ENCODE measurements at places on chromosomes 3 and 15.

DNA sequence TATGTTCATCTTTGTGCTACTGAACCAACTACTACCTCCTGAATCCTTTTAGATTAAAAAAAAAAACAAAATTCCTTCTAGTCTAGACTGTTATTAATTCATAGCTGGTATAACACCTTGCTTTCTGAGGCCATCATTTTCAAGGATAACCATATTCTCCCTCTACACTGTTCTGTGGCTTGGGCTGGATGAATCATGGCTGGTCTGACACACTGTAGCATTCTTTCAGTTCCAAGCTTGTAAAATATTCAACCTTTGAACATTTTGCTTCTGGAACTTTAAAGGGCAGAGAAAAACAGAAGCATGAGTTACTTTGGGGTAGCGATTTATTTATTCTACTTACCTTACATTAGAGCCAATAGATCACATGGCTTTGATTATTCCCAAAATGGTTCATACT lies 7.6 kb downstream of the HSPBAP1 start:
- DNase-seq: peak; percentile 71

DNA sequence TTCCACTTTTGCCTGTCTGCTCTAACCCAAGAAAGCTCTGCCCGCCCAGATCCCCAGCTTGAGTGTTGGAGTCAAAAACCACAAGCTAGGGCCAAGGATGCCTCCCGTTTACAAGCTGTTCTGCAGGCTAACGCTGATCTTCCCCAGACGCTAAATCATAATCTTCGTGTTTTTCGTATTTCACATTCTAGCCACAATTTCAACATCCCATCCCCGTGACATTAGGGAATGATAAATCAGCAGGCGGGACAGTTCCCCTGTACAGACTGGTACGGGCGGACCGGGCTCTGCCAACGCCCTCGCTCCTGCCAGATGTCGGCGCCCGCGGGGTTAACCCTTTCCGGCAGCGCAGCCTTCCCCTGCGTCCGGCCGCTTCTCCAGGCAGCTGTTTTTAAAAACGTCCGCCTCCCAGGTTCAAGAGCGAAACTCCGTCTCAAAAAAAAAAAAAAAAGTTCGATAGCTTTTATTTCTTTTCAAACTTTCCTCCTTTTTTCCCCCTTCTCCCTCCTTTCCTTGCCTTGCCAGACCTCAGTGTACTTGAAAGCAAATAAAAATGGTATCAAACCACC lies 81.0 kb upstream of the BNC1 start:
- peak; percentile 41 for DNase-seq

GRCh38 chr3:118577055-118577777 lies 457.4 kb downstream of the IGSF11 start:
- DNase-seq: no peak

DNA sequence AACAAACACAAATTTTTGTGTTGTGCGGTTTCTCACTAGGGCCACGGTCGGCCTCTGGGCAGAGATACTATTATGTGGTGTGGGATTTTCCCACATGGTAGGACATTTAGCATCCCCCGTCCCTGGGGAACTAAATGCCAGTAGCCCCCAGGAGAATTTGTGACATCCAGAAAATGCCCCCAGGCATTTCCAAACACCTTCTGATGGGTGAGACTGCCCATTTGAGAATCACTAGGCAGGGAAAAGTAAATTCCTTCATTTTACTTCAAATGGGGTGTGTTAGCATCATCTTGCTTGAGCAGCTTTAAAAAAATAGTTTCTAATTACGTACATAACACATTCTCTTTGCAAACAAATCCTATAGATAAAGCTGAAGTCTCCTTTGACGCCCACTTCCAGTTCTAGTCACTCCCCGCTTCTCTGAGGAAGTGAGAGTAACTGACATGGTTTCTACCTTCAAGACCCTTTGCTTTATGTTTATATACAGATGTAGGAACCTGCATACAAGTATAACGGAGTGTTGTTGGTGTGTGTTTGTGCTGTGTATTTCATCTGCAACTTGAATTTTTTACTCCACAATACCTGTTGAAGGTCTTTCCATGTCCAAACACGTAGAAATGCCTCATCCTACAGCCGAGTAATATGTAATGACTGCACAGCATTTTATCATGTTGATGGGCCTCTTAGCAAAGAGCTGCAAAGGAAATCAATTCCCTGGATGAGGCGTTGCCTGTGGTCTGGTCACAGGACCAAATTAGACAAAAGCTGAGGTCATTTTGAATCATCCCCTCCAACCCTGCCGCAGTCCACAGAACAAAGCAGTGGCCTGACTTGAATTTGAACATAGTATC lies 31.4 kb upstream of the ZBTB38 start:
- peak; percentile 64 for DNase-seq

DNA sequence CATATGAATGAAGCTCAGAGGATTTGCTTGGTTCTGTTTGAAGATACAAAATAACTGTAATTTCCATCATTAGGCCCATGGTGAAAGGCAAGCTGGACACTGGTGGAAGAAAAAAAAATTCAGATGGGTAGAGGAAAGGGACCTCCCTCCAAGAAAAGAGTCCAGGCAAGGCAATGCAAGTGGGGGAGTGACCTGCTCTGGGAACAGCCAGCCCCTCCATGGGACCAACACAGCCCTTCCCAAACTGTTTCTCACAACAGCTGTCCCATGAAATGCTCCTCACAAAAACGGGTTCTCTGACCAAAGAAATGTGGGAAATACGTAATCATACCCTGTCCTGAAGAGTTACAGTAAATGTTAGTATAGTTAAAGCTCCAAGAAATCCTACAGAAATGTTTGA lies 4.4 kb upstream of the AP3S2 start:
- DNase-seq: no peak

- no peak for DNase-seq
Observed at GRCh38 chr3:121661376-121661775, 673 bp upstream of the HCLS1 start.

DNA sequence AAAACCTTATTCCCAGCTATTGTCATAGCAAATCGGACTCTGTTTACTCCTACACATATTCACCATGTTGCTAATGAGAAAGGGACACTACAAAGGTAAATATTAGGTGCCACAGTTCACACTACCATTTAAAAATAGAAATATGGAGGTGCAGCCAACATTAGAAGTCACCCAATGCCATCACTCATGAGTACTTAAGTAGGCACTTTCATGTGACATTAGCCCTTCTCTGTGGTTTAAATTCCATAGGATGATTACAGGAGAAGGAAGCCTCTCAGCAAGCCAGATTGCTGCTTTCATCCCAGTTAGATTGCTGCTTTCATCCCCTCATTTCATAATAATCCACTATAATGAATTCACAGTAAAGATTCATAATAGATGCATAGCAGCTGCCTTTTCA lies 376.8 kb upstream of the ALCAM start:
- DNase-seq: peak; percentile 6

- no peak for DNase-seq
Observed at GRCh38 chr3:130894130-130894985, 474 bp downstream of the ATP2C1 start.
